T-cell (primary cell): ENCODE measurements at places on chromosomes 13 and 19.
A peak's percentile ranks its signal among the peaks of the same experiment; 100 is the strongest.

DNA sequence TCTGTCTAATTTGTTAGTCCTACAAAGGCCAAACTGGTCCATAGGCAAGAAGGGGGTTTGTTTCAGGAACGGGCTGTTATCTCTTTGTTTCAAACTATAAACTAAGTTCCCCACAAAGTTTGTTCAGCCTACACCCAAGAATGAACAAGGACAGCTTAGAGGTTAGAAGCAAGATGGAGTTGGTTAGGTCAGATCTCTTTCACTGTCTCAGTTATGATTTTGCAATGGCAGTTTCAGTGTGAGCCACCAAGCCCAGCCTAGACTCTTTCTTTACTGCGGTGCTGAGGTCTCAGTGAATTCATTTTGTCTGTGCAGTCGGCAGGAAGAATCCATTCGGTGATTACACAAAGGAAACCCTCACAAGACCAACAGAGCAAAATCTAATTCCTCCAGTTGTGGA, 56.6 kb upstream of the ABCC4 start:
- no peak for DNase-seq

DNA sequence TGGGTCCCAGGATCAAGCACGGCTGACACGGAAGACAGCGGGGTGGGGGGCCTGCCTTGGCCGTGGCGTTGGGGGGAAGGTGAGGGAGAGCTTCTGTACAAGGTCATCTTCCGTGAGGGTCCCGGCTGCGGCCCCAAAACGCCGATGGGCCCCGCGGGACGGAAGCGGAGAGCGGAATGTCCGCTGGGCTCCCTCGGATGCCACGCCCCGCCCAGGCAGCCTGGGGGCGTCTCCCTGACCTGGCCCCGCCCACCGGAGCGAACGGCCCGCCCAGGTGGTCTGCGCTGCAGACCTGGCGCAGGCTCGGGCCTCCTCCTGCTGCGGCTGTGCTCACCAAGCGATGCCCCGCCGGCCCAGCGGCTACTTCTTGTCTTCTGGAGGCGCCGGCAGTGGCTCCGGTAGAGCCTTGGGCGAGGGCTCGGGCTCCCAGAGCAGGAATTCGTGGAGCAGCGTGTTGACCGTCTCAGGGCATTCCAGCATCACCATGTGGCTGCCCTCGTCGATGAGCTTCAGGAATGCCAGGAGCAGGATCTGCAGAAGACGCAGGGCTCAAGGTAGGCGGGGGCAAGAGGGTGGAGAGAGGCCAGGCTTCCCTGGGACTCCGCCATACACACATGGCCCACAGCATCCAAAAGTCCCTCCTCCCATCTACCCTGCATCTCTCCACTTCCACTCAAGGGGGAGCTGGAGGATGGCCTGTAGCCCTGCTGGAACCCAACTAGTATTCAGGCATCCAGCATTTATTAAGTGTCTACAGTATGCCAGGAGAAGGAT, 10.7 kb downstream of the ABHD8 start:
- peak; percentile 62 for DNase-seq

GRCh38 chr19:52638601-52639000, 446 bp upstream of the ZNF83 start:
- no peak for DNase-seq

DNA sequence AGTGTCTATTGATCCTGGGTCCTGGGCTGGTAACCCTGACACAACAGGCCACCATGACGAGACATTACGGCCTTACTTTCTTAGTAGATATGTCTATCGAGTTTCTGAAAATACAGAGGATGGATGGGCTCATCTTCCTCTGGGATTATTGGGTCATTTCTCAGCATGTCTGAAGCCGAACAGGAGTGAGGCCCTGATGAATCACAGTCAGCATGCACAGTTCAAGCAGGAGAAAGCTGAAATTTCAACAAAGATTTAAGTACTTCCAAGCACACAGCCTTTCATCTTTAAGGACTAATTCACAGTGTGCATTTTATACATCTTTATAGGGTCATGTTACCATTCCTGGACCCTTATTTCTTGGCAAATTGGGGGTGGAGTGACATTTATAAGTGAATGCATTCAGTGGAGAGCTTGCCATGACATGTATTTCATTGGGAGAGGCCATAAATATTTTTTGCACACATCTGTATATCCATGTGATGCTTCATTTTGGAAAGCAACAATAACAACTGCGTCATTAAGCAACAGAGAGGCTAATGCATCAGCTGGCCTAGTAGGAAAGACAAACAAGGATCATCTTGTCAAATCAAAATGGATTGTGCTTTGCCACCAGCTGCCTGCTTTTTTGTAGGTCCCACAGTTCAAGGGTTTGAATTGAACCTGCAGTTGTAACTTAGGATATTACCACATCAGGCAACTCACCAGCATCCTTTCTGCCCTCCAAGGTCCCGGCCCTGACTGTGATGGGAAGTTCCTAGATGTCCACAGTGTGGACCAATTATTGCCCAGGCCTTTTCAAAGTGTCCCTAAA, 143.5 kb downstream of the DNAJC15 start:
- DNase-seq: no peak

GRCh38 chr19:51274049-51274770, 23.3 kb downstream of the SIGLECL1 start:
- no peak for DNase-seq

GRCh38 chr13:76379341-76380105, 506.7 kb downstream of the KCTD12 start:
- DNase-seq: no peak

- no peak for DNase-seq
These were observed 208.6 kb downstream of the URI1 start for GRCh38 chr19:30150626-30151025.

GRCh38 chr13:67330149-67330548, 100.0 kb upstream of the PCDH9 start:
- no peak for DNase-seq

DNA sequence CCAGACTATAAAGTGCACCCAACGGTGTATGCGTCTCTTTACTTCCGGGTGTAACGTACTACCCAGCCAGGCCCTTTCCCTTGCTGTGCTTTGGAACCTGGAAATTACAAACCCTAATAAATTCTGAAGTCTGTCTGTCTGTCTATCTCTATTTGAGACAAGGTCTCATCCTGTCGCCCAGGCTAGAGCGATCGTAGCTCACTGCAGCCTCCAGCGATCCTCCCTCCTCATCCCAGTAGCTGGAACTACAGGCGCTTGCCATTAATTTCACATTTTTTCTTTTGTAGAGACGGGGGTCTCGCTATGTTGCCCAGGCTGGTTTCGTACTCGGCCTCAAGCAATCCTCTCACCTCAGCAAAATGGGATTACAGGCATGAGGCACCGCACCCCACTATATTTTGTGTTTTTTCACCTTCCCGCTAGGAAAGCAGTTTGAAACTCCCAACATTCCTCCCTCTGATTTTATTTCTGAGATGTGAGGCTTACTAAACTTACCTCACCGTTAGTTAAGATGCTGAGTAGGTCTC, 469 bp upstream of the RNF6 start:
- no peak for DNase-seq

GRCh38 chr13:34179481-34179880, 361.5 kb downstream of the RFC3 start:
- no peak for DNase-seq

- no peak for DNase-seq
These were observed 12.7 kb upstream of the OR10H1 start for GRCh38 chr19:15828121-15828610.

DNA sequence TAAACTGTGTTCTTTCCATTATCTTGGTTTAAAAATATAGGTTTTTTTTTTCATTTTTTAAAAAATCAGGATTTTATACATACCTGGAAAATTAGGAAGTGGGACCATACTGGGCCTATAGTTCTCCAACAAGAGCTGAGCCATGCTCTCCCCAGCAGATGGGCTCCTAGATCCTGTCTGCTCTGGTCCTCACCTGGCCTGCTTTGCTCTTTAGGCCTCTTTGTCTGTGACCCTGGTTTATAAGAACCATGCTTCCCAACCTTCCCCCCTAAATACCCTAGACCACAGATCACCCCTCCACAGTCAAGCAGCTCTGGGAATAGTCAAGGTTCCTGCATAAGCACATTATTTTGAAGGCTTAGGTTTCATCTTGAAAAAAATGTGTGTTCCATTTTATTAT, 185.0 kb upstream of the TSHZ3 start:
- no peak for DNase-seq

- DNase-seq: no peak
These were observed 421 bp upstream of the KLF5 start for GRCh38 chr13:73058432-73058735.

DNA sequence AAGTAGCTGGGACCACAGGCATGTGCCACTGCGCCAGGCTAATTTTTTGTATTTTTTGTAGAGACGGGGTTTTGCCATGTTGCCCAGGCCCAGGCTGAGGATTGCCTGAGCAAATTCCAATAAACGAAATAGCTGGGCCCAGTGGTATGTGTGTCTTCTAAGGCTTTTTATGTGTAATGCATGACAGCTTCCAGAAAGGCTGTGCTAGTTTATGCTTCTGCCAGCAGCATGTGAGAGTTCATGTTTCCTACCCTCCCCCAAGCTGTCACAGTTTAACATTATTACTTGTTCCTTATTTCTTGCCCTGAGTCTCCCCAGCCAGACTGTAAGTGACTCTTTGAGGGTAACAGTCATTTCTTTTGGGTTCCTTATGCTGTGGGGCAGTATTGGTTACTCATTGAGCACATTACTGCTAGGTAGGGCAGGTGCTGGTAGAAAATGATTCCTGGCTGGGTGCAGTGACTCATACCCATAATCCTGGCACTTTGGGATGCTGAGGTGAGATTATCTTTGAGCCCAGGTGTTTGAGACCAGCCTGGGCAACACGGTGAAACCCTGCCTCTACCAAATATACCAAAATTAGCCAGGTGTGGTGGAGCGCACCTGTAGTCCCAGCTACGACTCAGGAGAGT, 13.6 kb downstream of the GPATCH1 start:
- DNase-seq: no peak

DNA sequence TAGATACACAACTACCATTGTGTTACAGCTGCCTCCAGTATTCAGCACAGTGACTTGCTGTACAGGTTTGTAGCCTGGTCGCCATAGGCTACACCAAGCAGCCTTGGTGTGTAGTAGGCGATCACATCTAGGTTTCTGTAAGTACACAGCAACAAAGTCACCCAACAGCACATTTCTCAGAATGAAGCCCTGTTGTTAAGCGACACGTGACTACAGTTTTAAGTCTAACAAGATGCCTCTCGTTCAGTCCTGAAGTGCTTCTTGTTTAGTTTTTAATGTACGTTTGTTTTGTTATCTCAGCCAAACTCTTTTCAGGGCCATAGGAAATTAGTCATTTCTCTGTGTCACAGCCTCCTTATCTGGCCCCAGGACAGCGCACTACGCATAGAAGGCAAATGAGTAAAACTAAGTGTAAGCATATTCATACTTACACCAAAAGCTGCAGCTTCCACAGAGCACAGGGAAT, 50.0 kb upstream of the GPR183 start:
- DNase-seq: no peak

- no peak for DNase-seq
These were observed 705.4 kb downstream of the SLITRK6 start for GRCh38 chr13:85093808-85094207.

GRCh38 chr19:491146-491741, 5.0 kb upstream of the MADCAM1 start:
- DNase-seq: no peak

DNA sequence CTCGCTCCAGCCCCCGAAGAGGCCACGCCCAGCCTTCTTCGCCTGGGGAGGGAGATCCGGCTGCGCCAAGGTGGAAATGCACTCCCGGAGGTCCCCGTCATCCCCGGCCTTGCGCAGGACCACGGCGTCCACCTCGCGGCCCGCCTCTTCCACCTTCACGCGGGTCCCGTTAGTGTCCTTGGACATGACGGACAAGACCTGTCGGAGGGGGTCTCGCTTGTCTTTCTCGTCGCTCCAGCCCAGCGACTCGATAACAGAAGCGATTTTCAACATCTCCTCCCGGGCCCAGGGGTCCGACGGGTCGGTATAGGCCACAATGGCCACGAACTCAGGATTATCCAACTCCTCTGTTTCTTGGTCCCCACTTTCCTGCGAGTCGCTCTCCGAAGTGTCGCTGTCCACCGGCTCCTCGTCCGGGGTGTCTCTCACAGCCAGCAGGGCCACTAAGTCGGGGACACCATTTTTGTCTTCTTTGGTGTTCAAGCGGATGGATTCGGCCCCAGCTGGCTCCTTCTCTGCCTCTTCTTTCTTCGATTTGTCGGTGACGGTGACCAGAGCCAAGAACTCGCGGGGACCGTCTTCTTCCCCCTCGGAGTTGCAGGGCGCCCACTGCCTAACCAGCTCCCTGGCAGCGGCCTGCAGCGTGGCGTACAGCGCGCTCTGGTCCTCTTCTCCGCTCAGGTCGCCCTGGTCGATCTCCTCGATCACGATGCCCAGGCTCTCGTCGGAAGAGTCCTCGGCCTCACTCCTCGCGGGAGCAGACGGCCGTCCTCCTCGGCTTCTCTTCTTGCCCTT, 1.3 kb downstream of the PNMA8B start:
- DNase-seq: no peak

DNA sequence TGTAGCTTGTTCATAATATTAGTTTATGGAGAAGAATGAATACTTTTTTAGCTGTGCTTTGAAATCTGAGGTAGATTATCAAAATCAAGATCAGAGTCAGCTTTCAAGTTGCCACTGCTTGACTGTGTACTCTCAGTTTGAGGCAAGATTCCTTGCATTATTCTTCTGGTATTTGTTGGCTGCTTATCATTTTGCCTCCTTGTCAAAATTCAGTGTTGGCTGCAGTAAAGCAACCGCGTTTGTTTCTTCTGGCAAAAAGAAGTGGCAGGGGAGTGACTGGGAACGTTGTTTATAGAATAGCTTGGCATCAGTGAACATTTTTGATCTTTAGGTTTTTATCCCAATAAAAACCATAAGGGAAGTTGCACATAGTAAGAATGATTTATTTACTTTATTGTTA, 419.3 kb upstream of the GPC6 start:
- DNase-seq: no peak

DNA sequence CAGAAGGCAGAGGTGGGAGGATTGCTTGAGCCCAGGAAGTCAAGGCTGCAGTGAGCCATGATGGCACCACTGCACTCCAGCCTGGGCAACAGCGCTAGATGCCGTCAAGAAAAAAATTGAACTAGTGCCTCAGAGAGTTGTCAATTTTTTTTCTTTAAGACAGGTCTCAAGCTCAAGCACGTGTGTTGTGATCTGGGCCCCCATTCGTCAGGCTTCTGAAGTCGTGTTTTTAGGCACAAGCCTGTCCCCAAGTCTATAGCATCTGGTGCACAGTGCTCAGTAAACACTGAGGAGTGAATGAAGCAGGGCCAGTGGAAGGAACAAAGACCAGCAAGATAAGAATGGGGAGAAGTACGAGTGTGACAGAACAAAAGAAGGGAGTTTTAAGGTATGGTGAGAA, 23.7 kb upstream of the LAMP1 start:
- DNase-seq: no peak

- DNase-seq: no peak
These were observed 662.8 kb downstream of the OLFM4 start for GRCh38 chr13:53691417-53691816.

GRCh38 chr19:49678985-49679770, 2.1 kb downstream of the PRMT1 start:
- no peak for DNase-seq

GRCh38 chr19:19068659-19069654, 5.2 kb downstream of the SLC25A42 start:
- no peak for DNase-seq

- DNase-seq: no peak
These were observed 11.9 kb upstream of the SLC10A2 start for GRCh38 chr13:103078158-103078557.
